NCI-H1436 treated with DMSO at 0.1 percent for 48 hours (cell line): ENCODE measurements at places on chromosomes 7 and 10.

GRCh38 chr10:79947083-79947415 is 1.9 kb downstream of the SFTPD start:
- no peak for DNase-seq

DNA sequence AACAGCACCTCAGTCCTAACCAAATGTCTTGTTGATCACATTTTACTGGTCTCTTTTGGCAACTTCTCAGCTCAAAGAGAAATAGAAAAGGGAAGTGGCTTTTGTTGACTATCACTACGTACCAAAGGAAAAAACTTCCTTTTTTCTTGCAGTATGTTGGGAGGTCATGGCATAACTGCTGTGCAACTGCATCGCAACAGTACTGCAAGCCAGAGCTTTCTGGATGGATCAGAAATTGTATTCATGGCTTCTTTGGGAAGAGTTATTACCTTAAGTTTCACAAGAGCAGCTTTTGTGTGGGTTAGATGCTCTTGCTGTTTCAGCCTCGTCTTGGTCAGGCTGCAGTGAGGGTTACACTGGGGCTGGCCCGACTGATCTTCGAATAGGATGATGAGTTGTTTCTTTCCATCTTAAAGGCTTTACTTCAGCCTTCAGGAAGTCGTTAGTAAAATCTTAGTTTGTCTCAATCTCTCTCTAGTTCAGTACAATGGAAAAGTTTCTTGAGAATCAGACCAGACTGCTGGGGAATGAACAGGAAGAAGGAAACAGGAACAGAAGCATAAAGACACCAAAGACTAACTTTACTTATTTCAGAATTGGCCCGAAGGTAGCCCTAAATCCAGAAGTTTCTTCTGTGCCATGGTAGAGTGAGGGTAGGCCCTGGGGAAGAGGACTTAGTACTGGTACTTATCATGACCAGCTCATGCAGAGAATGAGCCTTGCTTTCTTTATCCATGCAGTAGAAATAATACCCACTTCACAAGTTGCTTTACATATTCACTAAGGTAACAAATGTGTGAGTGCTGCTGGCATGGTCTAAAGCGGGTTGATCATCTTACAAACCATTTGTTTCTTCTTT is 153.6 kb downstream of the CELF2 start:
- DNase-seq: no peak

- DNase-seq: no peak
Measured at GRCh38 chr7:46534664-46535588, 613.9 kb upstream of the IGFBP3 start.

DNA sequence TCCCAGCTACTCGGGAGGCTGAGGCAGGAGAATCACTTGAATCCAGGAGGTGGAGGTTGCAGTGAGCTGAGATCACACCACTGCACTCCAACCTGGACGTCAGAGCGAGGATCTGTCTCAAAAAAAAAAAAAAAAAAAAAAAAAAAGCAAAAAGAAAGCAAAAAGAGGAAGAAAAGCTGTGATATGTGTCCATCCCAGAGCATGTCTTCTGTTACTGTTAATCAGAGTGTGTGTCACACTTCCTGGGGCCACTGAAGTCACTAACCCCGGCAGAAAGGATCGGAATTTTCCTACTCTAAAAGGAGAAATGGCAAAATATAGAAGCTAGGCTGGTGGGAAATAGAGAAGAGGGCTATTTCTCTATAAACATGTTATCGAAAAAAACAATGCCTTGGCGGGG is 11.9 kb downstream of the PIK3AP1 start:
- DNase-seq: no peak

DNA sequence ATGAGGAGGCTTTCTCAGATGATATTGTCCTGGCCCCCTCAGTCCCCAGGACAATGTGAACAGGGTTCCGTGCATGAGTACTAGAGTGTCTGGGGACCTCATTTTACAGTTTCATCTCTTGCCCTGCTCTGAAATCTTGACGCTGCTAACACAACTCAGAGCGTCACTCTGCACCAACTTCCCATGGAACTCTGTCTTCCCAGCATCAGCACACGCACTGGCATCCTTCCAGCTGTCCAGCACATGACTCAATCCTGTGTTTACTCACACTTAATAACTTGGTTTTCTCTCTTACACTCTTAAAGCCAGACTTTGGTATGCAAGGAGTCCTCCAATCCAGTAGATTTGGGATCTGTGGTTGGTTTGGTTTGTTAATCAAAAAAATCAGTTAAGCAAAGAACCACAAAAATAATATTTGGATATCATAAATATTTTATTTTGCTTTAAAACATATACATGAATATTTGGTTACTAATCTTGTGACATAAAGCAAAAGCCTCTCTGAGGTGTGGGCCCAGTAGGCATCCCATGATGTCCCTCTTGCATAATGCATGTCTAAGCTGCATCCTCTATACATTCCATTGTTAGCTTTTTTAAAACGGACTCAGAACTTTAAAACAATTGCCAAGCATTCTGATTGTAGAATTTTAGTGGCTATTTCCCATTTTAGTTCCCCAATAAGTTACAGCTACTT is 131.0 kb downstream of the CXCL12 start:
- no peak for DNase-seq

DNA sequence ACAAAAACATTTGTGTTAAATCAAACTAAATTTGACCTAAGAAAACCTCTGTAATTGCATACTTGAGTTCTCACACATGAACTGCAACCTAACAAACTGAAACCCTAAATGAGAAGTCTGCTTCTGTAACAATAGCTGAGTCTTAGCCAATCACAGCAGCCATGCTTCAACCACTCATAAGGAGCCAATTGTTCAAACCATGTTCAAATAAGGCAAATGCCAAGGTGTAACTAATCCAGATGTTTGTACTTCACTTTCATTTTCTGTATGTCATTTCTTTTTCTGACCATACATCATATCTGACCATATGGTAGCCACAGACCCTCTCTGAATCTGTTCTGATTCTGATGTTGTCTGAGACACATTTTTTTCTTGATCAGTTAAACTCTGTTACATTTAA is 47.5 kb upstream of the ANTXRL start:
- no peak for DNase-seq

DNA sequence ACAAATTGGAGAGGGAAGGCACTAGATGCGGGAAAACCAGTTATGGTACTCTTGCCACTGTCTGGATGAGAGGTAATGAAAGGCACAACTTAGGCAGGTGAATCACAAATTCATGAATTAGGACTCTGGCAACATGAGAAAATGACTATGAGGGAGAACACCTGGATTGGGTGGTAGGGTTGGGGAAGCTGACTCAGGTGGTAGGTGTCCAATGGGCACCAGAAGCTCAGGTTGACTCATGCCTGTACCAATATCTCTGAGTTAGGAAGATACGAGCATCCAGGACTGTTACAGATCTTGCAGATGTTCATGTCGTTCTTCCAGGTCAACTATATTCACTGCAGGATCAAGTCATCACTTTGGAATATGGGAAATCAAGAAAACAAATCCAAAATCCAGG is 56.7 kb downstream of the NPY start:
- DNase-seq: no peak

DNA sequence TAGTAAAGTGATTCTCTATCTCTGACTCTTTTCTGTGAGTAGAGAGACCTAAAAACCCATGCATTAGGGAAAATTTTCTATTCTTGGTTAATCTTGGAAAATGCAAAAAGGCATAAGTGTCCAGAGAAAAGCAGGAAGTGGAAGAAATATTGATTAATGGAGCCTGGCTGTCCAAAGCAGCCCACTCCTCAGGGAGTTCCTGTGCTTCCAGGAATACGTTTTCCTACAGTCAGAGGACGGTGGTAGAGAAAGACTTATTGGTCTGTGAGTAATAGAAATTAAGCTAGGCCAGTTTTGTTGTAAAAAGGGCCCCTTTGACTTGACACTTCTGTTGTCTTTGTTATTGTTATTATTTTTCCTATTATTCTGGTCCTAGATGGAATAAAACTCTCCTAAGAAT is 157.8 kb downstream of the NRP1 start:
- no peak for DNase-seq

DNA sequence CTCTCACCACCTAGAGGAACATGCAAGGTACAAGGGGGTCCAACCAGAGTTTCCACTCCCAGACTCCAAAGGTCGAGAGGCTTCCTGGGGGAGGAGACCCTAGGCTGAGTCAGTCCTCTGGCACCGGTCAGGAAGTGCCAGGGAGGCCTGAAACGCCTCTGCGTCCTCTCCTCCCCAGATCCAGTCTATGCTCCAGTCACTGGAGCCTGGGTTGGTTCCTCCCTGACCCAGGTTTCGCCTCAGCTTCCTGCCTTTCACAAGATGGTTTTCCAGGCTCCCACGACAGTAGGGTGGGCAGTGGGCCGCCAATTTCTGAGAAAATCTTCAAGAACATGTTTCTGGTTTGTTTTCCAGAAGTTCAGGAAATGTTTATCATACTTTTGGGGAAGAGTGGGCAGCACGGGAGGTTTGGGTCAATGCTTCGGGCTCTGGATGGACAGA is 30.0 kb downstream of the DUSP5 start:
- DNase-seq: no peak

GRCh38 chr10:119550827-119551226 is 8.3 kb upstream of the RGS10 start:
- DNase-seq: no peak

- DNase-seq: no peak
Measured at GRCh38 chr10:72164617-72165016, 51.2 kb upstream of the ANAPC16 start.

DNA sequence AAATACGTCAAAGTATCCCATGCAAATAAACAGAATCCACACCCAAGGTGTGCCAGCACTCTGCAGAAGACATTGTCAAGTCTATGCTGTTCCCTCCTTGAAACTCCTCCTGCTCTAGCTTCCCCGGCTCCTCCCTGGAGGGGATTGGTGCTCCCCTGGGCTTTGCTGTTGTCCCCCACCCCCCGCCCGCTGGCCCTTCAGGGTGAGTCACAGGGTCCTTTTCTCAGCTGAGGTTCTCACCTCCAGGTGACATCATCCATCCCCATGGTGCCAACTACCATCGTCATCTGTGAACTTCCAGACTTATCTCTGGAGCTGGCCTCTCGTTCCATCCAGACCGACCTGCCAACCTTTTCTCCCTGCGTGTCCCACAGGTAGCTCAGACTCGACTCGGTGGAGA is 77.0 kb downstream of the ITIH5 start:
- DNase-seq: no peak

DNA sequence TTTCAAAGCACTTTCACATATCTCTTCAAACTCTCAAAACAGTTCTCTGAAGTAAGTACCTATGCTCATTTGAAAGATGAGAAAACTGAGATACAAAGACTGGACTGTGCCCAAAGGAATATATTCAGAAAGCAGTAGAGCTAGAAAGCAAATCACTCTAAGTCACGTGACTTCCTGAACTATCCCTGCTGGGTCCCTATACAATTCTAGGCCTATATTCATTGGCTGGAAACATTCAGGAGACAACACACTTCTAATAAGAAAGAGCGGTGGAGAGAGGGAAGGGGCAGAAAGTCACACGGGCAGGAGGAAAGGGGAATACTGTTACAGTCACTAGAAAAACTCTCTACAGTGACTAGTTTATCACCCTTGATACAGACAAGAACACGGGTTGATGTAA is 140.0 kb downstream of the CHCHD3 start:
- no peak for DNase-seq

DNA sequence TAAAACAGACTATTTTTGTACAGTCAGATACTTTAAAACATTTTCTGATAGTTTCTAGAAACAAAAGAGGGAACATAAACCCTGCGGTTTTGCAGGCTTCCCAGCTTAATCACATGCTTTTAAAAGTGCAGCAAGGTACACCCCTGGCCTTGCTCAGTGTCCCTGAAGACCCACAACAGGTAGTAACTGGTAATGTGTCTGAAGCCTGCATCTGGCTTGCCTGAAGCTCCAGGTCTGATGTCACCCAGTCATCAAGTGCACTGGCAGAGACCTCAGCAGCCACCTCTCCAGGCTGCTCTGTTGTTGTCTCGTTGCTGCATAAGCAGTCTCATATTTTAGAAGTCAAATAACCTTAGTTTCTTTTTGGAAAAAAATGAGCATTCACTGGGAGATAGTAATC is 376.1 kb upstream of the MTPN start:
- DNase-seq: no peak

- DNase-seq: no peak
Measured at GRCh38 chr10:129059977-129060376, 407.1 kb upstream of the MGMT start.

GRCh38 chr7:28570970-28571288 is 158.6 kb downstream of the CREB5 start:
- no peak for DNase-seq

- DNase-seq: no peak
Measured at GRCh38 chr7:81902536-81902935, 132.7 kb upstream of the HGF start.

DNA sequence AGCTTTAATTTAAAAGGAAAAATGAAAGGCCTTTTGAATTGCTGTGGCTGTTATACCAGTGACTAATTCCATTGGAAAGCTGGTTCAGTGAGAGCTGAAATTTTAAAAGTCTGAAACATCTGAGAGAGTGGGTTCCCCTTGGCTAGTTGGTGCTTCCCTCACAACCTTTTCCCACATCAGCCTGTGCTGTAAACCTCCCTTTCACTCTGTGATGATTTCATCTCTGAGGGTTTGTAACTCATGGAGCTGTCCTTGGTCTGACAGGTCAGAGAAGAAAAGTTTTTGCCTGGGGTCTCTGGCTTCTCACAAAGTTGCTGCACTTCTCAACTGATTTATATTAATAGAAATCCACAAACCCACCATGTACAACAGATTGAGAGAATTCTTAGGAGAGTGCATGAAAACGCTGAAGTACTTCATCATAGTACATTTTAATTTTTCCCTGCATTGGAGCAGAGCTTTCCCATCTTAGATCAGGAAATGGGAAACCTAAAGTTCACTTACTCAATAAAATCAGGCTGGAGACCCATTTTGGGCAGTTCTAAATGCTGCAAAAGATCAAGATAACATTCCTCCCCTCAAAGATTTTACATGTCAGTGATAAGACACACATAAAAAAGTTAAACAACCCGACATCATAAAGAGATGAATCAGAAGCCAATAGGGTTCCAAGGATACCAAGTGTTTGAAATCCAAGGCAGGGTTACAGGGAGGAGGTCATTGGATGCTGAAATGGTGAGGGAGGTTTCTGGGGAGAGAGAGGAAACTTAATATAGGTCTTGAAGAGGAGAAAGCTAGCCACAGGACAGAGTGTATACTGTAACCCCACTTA is 157.0 kb upstream of the MKLN1 start:
- DNase-seq: no peak

DNA sequence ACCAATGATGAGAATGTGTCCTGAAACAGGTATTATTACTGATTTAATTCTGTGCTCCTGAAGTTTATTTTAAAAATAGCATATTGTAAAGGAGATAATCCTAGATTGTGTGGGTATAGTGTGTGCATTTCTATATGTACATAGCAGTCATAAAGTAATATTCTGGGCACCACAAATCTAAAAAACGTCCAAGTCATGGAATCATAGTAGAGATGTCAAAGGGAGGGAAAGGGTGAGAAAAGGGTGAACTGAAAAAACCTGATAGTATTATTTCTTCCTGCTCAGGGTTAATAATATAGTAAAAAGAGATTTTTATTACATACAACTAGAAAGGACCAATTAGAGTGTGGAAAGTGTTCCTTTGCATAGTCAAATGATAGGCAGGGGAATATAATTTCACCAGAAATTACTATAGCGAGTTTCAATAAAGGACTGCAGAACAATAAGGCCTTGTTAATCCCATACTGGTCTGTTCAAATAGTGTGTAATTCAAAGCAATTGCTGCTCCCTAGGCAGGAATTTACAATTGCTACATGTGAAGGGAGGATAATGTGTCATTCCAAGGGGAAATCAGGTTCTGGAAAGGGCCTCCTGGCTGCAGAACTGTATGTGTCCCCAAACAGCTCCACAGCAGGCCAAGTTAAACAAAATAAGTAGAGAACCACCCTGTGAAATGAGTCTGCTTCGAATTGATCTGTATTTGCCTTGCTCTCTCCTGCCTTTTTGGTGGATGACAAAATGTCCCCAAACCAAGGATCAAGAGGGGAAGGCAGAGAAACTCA is 42.5 kb upstream of the KMT2E start:
- no peak for DNase-seq
